ENCODE measurements at places on chromosomes 12 and 14.
A peak's percentile ranks its signal among the peaks of the same experiment; 100 is the strongest.

DNA sequence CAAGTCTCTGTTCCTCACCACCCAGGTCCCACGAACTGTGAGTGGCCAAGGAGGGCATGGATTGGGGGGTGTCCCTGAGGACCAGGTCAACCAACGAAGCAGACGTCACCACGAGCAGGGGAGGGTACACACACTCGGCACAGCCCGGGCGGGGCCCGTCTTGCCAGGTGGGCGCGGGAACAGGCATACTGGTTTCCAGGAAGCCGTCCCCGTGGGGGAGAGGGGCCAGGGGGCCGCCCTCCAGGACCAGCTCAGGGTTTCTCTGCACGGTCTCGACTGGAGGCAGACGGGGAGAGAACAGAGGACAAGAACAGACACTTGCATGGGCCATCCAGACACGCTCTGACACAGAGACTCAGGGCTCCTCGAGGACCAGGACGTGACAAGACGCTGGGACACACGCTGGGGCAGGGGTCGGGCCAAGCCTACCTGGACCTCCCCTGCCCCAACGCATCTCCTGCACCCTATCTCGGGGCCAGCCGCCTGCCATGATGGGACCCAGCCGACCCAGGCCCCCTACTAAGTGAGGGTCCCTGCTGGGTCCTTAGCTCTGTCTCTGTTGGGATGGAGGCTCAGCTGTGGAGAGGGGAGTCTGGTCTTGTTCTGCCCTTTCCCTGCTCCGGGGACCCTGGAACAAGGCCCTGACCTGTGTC lies 11.3 kb downstream of the ARL6IP4 start:
- DNase-seq, result no peak

DNA sequence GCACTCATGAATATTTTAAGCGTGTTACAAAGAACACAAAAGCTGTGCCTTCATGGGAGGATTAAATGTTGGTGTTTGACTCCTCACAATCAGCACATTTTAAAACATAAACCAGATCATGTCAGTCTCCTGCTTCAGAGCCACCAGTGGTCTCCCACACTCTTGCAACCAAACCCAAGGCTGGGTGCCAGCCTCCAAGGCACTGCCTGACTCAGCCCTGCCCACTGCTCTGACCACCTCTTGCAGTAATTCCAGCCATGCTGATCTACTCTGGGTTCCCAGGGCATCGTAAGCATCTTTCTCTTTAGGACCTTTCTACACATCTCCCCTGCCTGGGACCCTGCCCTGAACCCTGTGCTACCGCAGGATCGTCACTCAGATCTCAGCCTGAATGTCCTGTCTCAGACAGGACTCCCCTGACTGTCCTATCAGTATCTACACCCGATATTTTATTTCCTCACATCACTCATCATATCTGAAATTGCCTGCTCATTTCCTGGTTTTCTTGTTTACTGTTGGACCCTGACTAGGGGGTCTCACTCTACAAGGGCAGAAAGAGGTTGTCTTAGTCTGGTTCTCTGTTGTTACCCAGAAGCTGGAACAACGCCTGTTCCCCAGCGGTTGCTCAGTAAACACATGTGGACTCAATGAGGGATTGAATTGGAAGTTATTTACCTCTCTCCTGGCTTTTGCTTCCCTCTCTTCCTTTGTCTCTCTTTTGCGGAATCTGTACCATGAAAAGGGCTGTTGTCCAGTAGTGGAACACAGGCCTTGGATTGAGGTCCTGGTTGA lies 449.8 kb downstream of the RAD51B start:
- DNase-seq, result no peak

DNA sequence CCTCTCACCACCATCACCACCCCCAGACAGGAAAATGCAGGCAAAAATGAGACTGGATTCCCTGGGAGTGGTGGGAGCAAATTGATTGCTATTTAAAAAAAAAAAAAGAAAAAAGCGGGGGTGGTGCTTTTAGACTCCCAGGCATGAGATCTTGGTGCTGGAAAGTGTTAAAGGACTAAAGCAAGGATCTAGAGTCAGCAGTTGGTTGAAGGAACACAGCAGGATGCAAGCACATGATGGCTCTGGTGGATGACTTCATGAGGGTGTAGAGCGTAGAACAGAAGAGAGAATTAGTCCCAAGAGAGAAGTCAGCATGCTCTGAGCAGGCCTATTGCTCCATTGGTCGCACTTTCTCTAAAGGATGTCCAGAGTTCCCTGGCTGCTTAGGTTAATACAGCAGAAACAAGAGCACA lies 183.8 kb upstream of the HMGA2 start:
- DNase-seq, result no peak

DNA sequence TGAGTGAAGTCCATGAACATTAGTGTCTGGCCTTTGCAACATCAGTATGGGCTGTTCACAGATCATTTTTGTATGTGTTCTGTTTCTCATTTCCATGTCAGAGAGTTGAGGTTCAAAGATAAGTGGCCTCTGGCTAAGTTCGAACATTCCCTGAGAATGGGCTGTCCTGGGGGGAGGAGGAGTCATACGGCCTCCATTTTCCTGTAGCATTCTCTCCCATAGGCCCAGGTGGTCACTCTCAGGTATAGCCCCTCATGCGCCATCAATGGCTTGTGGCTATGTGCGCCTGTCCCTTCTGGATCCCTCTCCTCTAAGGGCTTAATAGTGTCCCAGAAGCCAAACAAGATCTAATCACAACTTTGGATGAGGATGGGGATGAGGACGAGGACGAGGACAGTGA lies 165.0 kb downstream of the PAX9 start:
- no peak for DNase-seq

DNA sequence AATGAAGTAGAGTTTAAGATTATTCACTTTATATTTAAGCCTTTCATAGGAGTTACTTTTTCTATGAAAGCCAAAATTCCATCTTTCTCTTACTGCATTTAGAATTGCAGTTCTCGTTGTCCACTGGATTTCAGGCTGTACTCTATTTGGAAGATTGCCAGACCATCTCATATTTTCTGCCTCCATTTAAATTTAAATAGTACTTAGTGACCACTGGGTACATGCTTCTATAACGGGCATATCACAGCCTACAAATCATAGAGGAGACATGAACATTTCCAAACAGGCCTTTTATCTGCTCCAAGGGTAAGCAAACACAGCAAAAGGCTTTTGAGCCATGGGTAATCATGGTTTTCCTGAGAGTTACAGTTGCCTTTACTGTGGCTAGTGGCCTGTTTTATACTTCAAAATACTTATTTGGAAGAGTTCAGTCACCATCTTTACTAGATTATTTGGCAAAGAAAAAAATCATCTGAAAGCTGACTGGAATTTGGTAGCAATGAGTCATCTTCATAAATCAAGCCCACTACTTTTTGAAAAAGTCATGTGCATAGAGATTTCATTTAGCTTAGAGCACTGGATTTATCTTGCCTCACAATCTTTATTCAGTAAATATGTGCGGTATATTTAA lies 15.7 kb downstream of the ANO6 start:
- no peak for DNase-seq

- DNase-seq, result no peak
Observed at GRCh38 chr12:95417372-95417771, 56.6 kb upstream of the METAP2 start.

DNA sequence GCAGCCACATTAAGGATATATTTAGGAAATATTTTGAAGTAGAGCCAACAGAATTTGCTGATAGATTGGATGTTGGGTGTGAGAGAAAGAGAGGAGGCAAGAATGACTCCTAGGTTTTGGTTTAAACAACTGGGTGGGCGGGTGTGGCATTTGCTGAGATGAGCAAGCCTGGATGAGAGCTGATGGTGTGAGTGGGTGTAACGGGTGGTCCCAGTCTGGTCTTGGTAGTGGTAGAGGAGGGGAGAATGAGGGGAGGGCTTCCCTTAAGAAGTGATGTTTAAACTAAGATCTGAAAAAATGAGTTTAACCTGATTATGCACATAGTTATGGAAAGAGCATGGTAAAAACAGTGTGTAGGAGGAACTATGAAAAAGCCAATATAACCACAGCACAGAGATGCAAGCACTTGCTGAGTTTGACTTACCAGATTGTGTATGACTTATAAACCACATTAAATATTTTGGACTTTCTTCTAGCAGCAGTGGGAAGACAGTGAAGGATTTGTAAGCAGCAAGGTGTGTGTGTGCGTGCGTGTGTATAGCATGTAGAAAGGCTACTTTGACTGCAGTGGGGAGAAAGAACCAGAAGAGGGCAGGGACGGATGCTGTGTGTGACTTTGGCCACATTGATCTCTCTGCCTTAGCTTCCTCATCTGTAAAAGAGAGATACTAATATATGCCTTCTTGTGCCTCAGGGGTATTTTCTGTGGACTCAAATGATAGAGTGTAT lies 139.7 kb downstream of the PRIMA1 start:
- peak; percentile 25 for DNase-seq

DNA sequence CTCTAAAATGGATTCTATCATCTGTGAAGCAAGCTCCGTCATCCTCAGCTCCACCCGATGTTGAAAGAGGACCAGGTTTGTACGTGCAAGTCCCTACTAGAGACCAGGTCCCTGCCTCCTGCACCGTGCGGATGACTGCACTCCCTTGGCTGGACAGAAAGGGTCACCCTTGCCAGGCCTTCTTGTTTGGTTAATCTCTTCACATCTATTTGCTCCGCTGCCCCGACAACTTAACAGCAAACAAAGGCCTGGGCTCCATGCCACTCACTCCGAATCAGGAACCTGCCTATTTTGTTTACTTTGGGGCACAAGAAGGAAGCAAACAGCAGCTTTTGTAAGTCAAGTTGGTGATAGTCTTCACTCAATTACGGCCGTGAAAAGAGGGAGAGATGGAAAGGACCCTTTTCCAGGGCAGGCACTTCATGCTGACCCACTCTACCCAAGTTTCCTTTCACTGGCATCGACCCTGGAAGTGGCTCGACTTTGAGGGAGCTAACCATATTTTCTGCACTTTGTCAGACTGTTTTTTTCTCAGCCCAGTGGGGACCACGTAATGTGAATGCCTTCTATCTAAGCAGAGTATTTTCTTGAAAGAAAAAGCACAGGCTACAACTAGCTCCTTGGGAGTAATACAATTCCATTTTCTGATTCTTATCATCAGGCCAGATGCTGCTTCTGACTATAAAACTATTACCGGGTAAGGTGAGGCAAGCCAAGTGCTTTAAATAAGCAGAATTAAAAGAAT lies 202.6 kb downstream of the FOXN3 start:
- no peak for DNase-seq

- DNase-seq, result peak; percentile 65
Observed at GRCh38 chr14:68897559-68898155, 81.4 kb downstream of the ACTN1 start.

Data from HL-60 (cell line).